ENCODE measurements at places on chromosomes 5 and 9.
A peak's percentile ranks its signal among the peaks of the same experiment; 100 is the strongest.

- DNase-seq, result no peak
- H3K4me3 ChIP-seq, result no peak overlapping the region
Observed at GRCh38 chr5:106171708-106172107, 1499.0 kb downstream of the EFNA5 start.

GRCh38 chr9:108551030-108551841 lies 304.6 kb downstream of the ACTL7B start:
- DNase-seq, result no peak
- H3K4me3 ChIP-seq, result no peak overlapping the region
- H3K27ac ChIP-seq, result no peak overlapping the region
- no peaks in the 10 kb centered on the region for H3K36me3 ChIP-seq
- H3K27me3 ChIP-seq, result no peaks in the 10 kb centered on the region

DNA sequence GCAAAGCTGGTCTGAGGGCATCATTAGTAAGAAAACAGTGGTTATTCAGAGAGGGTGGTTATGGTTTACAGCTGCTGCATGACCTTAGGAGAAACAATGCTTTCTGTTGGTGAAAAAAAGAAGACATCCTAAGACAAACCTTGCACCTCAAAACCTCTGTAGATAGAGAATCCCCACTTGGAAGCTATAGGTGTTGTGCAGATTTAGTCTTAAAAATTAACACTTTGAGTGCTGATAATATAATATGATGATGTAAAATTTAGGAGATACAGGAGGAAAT lies 1.4 kb upstream of the PTTG1 start:
- H3K4me1 ChIP-seq, result no peaks in the 10 kb centered on the region
- no peaks in the 10 kb centered on the region for H3K27me3 ChIP-seq
- H3K36me3 ChIP-seq, result peaks cover 4% of the 10 kb centered on the region
- DNase-seq, result no peak
- H3K27ac ChIP-seq, result no peak overlapping the region
- H3K4me3 ChIP-seq, result no peak overlapping the region

GRCh38 chr5:6108540-6108848 lies 269.9 kb downstream of the MED10 start:
- peaks cover 2% of the 10 kb centered on the region for H3K4me1 ChIP-seq
- H3K36me3 ChIP-seq, result no peaks in the 10 kb centered on the region
- no peak for DNase-seq
- H3K27me3 ChIP-seq, result no peaks in the 10 kb centered on the region
- H3K4me3 ChIP-seq, result no peak overlapping the region
- H3K27ac ChIP-seq, result no peak overlapping the region

GRCh38 chr5:27830546-27830945 lies 792.2 kb upstream of the CDH9 start:
- no peak overlapping the region for H3K4me3 ChIP-seq
- DNase-seq, result no peak
- H3K27ac ChIP-seq, result no peak overlapping the region
- H3K27me3 ChIP-seq, result no peaks in the 10 kb centered on the region
- no peaks in the 10 kb centered on the region for H3K36me3 ChIP-seq
- H3K4me1 ChIP-seq, result no peaks in the 10 kb centered on the region

GRCh38 chr5:55451976-55452375 lies 82.8 kb downstream of the PLPP1 start:
- H3K36me3 ChIP-seq, result no peaks in the 10 kb centered on the region
- no peaks in the 10 kb centered on the region for H3K27me3 ChIP-seq
- H3K27ac ChIP-seq, result no peak overlapping the region
- no peak for DNase-seq

DNA sequence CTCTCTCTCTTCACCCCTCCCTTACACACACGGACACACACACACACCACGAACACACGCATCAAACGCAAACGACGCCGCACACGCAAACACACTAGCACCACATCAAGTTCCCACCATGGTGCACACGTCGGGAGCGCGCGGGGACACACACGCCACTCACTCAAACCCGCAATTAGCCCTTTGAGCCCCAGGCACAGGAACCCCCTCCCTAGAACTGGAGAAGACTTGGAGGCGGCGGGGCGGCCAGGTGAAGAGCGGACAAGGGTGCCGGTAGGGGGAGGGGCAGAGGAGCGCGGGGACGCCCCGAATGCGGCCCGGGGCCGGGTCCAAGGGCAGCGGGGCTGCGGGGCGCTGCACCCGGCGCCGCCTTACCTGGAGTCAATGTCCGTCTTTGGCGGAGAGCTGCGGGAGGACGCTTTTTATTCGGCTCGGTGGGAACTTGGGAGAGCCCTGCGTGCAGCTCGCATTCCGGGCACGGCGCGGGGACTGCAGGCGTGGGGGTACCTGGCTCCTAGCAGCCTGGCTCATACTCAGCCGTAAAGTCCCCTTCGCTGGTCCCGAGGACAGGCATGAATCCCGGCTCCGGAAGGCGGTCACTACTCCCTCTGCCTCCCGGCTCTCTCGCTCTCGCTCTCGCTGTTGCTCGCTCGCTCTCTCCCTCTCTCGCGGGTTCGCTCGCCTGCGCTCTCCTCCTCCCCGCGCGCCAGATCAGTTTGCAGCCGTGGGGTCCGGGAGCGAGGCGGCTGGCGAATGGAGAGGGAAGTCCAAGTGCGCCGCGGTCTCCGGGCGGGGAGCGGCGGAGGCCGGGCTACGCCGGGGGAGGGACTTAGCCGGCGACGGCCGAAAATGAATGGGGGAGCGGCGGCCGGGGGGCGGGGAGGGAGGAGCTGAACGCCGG lies at the start of gene BRINP1:
Gene BRINP1 (minus strand): TSS at position 755 of the 901 bp plus-strand sequence. CDS start 56,080 bp downstream, outside the sequence.
- no peak for DNase-seq
- H3K4me3 ChIP-seq, result peak within 1 kb of the TSS; percentile 86
- H3K27me3 ChIP-seq, result peaks cover 2% of the 10 kb centered on the region
- H3K27ac ChIP-seq, result no peak within 1 kb of the TSS
- H3K4me1 ChIP-seq, result peaks cover 2% of the 10 kb centered on the region
- no peaks in the 10 kb centered on the region for H3K36me3 ChIP-seq

DNA sequence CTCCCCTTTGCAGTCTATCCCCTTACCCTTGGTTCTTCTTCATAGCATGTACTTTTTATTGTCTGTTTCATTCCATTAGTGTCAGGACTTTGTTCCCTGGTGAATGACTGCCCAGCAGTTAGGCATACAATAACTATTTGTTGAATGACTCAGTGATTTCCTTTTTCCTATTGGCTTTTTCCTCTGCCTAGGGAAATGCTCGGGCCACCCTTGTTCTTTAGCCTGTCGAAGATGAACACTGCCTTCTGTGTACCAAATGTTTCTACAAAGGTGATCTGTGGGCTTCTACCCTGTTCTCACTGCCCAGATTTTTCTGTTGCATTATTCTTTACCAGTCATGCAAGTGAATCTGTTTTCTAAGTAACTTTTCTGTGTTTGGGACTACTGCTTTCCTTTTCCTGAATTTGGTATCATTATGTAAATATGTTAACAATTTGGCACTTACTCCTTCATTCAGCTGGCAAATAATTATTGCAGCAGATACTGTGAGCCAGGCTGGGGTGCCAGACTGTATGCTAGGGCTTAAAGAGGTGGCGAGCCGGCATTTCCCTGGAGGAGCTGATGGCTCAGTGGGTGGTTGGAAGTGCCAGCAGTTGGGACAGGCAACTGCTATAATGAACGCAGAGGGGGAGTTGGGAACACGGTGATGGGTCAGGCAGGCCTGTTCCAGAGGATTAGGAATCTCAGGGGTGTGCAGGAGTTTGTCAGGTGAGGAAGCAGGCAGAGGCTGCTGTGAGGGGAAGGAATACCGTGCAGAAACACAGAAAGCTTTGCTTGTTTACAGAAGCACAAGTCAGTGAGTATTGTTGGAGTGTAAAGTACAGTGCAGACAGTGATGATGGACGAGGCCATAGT lies 30.6 kb downstream of the KDM4C start:
- no peak overlapping the region for H3K27ac ChIP-seq
- no peak overlapping the region for H3K4me3 ChIP-seq

DNA sequence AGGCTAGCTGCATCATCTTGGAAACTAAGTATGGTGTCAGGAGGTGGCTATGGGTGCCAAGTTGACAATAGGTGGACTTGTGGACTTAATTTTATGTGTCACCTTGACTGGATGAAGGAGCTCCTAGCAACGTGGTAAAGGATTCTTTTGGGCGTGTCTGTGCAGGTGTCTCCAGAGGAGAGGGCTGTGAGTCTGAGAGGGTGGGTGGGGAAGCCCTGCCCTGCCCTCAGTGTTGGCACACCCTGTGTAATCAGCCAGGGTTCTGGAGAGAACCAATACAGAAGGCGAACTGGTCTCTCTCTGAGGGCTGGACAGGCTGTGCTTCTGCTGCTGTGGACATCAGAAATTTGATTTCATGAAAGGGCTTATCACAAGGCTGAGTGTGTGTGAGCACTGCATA lies 61.0 kb downstream of the GTF3C4 start:
- no peak overlapping the region for H3K4me3 ChIP-seq
- no peak overlapping the region for H3K27ac ChIP-seq
- H3K36me3 ChIP-seq, result no peaks in the 10 kb centered on the region
- no peaks in the 10 kb centered on the region for H3K4me1 ChIP-seq
- no peak for DNase-seq
- H3K27me3 ChIP-seq, result no peaks in the 10 kb centered on the region

DNA sequence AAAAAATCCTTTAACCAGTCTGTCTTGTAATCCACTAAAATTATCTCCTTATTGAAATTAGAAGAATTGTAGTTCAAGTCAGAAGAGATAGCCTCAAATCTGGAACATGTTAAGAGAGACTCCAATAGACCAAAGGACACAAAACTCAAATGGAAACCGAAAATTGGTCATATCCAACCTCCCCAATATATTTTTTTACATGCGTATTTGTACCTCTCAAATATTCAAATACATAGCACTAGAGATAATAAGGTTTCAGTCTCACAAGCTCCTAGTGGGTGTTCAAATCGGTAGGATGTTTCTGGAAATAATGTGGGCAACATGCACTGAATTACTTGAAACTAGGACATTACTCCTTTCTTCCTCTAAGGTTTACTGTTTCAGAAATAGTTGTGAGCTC lies 33.5 kb downstream of the EPB41L4A start:
- no peak overlapping the region for H3K4me3 ChIP-seq
- no peaks in the 10 kb centered on the region for H3K27me3 ChIP-seq
- DNase-seq, result no peak
- no peaks in the 10 kb centered on the region for H3K36me3 ChIP-seq
- no peaks in the 10 kb centered on the region for H3K4me1 ChIP-seq
- H3K27ac ChIP-seq, result no peak overlapping the region

DNA sequence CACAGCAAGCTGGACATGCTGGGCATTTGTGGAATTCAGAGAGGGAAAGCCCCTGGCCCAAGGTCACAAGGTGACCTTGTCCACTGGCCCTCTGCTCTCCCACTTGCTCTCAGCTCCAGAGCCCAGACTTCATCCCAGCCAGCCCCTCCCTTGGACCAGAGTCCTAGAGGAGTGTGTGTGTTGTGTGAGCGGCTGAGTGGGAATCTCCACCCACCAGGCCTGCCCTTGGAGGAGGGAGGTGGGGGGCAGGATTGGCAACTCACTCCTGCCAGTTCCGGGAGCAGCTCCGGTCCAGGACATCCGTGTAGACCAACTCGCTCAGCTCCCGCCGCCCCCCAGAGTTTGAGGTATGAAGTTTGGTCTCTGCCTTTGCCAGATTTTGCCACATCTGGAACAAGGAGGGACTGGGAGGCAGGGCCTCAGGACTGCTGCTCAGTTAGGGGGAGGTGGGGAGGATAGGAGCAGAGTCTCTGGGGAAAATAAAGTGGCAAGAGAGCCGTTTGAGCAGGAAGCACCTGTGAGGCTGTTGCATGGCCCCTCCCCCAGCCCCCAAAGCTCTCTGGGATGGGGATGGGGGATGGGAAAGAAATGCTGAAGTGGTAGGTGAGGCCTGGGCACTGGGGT lies 1.4 kb downstream of the MZB1 start:
- H3K27ac ChIP-seq, result no peak overlapping the region
- H3K27me3 ChIP-seq, result peaks cover 2% of the 10 kb centered on the region

DNA sequence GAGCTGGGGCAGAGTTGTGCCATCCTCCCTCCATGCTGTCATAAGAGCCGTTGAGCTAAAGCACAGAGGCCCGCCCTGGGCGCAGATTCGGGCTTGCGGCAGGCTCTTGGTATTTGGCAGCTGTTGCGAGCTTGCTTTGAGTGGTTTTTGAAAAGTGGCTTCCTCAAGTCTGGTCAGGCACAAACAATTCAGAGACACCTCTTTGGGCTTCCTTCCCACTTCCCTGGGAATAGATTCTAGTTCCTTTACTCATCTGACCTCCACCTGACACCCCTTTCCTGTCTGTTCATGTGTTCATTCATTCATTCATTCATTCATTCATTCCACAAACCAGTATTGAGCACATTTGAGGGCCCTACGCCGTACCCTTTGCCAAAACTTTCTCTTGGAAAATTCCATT lies 27.4 kb downstream of the NCS1 start:
- no peak overlapping the region for H3K4me3 ChIP-seq
- no peaks in the 10 kb centered on the region for H3K36me3 ChIP-seq
- H3K27me3 ChIP-seq, result no peaks in the 10 kb centered on the region
- peaks cover 2% of the 10 kb centered on the region for H3K4me1 ChIP-seq
- H3K27ac ChIP-seq, result no peak overlapping the region

DNA sequence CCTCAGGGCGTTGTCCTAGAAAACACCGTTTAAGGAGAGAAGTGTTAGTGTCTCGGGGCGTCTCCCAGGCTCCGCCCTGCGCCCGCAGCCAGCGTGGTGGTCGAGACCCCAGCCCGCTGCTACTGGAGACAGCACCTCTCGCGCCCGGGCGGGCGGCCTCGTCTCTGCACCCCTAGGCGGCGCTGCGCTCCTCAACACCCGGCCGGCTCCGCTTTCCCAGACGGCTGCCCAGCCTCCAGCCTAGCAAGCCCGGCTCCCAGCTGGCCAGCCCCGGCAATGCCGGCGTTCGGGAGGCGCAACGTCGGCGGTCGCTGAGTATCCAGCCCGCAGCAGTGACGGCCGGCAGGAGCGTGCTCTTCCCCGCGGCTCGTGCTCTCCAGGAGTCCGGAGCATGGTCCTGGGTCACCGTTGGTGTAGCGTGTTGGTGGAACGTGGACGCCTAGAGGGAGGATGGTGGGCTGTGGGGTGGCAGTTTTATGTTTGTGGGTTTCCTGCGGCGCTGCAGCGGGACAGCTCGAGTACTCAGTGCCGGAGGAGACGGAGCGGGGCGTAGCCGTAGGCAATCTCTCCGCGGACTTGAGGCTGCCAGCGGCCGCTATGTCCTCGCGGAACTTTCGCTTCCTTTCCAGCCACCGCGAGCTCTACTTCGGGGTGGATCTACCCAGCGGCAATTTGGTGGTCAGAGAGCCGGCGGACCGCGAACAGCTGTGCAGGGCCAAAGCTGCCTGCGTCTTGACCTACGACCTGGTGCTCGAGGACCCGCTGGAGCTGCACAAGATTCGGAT lies 536 bp downstream of the PCDHAC1 start:
- H3K4me1 ChIP-seq, result peaks cover 8% of the 10 kb centered on the region
- H3K4me3 ChIP-seq, result peak overlapping the region; percentile 64
- H3K27ac ChIP-seq, result no peak overlapping the region
- DNase-seq, result peak; percentile 78
- H3K36me3 ChIP-seq, result no peaks in the 10 kb centered on the region
